ENCODE measurements at places on chromosomes 4 and X.

DNA sequence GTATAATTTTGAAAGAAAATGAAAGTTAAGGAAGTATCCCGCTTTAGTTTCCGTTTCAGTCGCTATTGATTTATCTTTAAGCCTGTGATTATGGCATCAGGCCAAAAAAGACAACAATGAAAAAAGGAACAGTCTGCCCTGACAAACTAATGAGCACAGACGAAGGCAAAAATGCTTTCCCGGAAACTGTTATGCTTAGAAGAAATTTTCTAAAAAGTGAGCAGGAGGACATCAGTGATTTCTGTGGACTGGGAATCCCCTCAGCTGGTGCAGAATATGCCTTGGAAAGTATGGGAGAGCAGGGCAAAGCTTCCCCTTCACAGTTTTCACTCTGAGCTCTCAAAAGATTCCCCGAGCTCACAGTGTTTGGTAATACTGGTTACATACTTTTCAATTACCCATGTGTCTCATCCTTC is 5.1 kb upstream of the CXCL10 start:
- peak; percentile 67 for DNase-seq

GRCh38 chrX:149152941-149153340 is 352.2 kb downstream of the IDS start:
- no peak for DNase-seq

GRCh38 chr4:126202226-126202625 is 887.5 kb downstream of the FAT4 start:
- DNase-seq = no peak

DNA sequence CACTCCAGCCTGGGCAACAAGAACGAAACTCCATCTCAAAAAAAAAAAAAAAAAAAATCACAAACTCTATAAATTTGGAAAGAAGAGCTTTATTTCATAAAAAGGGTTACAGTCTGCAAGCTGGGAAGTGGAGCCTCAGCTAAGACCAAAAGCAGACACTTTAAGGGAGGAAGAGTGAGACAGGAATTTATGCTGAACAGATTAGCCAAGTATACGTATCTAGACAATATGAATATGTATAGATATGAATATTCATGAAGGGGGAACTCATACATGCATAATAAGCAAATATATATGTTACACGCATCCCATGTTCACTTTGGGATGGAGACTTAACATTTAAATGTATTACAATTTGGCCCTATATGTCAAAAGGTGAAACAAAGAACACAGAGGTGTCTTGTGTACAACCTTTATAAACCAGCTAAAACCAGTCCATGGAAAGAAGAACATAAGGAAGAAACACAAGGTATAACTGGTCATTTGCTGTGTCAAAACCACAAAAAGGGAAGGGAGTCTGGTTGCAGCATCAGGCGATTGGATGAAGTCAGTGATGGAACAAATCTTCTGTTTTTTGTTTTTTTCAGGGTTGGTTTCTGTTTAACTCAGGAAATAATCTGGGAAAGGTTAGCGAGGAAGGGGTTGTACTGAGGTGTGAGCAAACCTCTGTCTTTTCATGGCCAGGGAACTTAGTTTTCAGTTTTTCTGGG is 130.0 kb upstream of the MAOA start:
- no peak for DNase-seq

DNA sequence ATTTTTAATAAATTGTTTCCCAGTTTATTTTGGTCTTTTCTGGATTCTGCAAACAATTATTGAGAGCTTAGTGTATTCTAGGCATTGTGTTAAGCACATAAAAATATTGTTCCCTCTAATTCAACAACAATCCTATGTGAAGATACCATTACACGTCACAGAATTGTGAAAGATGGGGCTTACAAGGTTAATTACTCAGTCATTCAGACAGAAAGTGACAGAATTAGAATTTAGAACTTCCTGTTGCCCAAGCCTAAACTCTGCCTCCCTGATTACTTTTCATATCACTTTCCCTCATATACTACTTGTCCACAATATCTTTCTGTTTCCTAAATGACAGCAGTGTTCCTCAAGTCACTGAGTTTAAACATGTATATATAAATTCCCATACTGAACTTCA is 186.7 kb upstream of the VEGFC start:
- DNase-seq = no peak

DNA sequence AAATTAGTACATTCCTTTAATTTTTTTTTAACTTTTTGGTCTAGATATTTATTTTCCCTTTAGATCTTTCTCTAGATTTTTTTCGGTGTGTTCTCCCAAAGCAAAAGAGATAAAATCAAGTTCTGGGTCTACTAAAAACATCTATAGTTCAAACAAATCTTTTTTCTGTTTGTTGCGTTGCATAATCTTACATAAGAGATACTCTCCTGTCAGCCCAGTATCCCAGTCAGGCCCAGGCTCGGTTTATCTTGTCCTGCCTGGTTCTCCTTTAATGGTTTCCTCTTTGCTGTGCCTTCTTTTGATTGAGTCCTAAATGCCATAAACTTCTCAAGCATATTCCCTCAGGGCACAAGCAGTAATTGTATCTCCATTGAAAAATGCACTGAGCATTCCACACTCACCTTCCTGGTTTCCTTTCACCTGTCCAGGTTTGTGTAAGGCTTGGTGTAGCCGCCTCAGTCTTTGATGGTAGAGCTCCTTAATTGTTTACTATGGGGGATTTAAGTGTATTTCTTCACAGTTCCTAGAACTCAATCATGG is 104.9 kb downstream of the TMEM131L start:
- no peak for DNase-seq

DNA sequence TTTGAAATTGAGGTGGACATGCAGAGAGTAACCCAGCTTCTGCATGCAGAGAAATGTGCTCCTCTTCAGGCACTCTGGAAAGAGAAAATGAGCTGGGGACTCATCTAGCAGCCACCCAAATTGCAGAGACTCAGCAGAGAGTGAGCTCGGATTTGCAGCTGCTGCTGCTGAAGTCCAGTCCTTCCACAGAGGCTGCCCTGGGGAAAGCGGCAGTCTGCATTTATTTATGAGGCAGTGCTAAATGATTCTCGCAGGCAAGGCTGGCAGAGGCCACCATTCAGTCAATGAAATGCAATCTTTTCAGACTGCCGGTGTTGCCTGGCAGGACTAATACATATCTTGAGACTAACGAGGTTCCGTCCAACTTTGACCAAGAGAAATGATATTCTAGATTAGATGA is 404.8 kb downstream of the NLGN4X start:
- DNase-seq = no peak

DNA sequence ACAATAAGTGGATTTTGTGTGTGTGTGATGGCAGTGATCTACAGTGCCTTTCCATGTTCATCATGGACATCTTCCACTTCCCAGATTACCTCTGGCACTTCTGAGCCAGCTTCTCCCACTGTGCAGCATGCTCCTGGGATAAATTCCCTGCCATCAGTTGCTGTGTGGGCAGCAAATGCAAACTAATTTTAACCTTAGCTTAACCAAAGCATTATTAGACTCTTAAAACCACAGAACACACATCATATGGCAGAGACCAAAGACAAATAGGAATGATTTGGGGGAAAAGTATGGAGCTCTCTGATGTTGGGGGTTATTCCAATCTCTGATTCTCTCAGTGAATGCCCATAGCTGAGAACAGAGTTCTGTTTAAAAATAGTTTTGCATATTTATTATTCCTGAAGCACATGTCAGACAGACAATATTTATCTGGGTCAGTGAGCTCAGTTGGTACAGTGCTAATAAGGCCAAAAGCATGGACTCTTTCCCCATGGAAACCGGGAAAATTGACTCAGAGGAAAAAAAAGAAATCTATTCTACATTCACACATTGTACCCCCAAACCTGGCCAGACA is 567.4 kb downstream of the IQCM start:
- no peak for DNase-seq

DNA sequence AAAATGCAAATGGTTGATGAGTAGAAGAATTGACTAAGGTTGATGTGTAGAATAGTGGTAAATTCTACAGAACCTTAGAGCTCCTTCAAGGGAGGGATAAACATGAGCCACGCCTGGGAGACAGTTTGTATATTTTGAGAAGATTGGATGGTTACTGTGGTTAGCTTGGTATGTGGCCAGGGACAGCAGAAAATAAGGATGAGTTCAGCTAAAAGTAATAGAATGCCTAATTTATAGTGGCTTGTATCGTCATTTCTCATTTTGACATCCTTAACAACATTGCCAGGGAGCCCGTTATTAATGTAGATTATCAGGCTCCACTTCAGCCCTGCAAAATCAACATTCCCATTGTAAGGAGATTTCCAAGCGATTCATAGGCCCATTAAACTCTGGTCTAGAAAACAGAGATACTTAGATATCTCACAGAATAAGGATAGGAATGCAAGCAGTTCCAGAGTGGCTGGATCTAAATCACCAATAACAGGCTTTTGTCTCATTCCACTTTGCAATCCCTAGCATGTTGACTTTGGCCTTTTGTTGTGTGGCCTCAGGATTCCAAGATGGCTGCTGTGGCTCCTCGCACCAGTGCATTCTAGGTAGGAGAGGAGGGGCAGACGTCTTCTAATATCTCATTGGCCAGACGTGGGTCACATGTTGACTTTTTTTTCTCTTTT is 6.4 kb upstream of the PTTG2 start:
- no peak for DNase-seq

DNA sequence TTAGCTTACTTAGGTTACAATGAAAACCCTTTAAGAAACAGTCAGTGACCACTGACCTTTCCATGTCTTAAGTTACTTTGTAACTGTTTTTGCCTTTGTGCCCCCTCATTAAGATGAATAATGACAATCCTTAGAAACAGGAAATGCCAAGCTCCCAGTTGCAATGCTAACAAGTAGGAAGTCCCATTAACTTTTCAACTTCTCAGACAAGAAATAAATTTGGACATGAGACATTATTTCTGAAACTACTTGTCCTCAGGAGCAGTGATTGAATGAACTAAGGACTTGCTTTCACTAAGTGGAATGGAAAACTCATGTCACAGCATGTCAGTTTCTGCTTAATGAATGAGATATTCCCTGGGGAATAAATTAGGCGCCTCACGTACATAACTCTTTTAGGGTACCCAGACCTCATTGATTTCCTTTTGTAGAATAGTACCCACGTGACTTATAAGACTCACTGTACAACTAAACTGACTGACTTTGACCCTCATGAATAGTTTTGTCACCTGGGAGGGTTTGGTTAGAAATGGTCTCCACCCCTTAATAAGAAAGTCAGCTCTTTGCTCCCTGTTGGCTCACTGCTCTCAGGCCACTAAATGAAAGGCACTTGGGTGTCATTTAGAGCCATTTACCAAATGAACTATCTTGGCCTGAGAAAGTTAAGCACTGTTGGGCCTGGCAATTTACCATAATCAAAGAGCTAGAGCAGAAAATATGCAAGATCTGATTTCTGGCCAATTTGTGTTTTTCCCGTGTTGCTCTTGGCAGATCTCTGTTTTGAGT is 383.9 kb downstream of the RPA4 start:
- DNase-seq = peak; percentile 21

- no peak for DNase-seq
Observed at GRCh38 chrX:2642146-2642545, 48.9 kb upstream of the CD99 start.

DNA sequence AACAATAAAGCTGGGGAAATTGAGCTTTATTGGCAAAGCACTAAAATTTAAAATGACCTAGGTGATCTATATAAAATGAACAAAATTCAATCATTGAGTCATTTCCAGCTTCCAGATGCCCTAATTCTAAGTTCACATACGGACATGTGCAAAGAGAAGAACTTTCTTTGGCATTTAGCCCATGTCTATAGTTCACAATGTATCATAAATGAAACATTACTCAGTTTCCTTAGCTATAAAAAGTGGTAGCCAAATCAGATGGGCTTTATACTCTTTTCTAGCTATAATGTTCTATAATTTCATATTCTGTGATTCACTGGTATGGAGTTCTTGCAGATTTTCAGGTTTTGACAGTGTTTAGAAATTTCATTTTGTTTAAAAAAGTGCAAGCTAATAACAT is 327.4 kb downstream of the KCTD8 start:
- DNase-seq = peak; percentile 80

- no peak for DNase-seq
Observed at GRCh38 chrX:19695884-19696283, 180.6 kb upstream of the MAP3K15 start.

DNA sequence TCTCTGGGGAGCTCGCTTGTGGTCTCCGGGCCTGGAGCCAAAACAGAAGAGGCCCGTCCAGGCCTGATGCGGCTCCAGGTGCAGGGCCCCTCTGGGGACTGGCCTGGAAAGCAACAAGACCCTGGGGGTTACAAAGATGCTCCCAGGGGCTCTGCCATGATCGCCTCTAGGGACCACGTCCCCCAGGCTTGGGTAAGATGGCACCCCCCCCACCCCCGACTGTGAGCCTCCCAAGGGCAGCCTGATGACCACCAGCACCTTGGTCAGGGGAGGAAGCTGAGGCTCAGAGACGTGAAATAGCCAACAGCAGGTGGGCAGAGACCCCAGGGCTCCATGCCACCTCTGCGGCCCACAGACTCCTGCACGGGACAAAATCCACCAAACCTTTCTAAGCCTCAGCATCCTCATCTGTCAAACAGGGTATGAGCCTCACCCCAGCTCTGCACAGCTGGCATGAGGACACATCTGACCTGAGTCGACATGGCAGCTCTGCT is 25.4 kb downstream of the C4orf50 start:
- no peak for DNase-seq

DNA sequence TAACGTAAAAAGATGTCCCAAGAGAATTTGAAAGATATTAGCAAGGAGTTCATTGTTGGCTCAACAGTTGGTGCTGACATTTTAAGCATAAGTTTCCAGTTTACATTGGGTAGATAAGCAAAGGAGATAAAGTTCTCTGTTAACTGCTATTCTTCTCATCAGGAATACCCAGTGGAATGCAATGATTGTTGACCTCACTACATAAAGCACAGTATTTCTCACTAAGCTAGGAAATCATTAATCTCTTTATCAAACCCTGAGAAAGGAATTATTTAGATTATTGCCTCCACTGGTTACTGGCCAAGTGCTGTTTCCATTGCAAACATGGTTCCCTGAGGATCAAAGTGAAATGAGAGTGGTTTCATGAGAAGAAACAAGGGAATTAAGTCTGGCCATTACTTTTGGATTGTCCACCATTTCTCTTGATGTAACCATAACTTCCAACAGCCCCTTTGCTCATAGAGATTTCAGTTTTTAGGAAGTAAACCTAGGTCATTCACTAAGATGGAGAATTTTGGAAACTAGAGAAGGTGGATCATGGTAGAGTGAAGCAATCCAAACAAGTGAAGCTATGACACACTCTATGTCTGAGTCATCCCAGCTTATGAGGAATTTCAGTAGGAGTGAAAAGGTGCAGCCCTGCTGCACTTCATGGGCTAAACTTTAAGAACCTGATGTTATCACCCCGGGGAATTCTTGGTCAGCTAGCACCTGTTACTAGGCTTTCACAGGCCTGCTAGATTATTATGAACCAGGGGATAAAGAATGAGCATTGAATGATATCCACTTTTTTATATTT is 163.4 kb downstream of the AREG start:
- DNase-seq = no peak

GRCh38 chr4:6715704-6716017 is 313 bp upstream of the BLOC1S4 start:
- DNase-seq = no peak

GRCh38 chrX:43880425-43880824 is 1.8 kb downstream of the MAOB start:
- DNase-seq = no peak
